ENCODE measurements at places on chromosomes 13 and 19.

GRCh38 chr13:61852116-61852619 is 436.5 kb upstream of the PCDH20 start:
- DNase-seq, result no peak

GRCh38 chr19:1848399-1849131 is at the start of gene REXO1:
TSS of gene REXO1 (minus strand) at chr19:1848483. CDS start at chr19:1848358, 125 bp downstream.
- DNase-seq, result peak; percentile 72

DNA sequence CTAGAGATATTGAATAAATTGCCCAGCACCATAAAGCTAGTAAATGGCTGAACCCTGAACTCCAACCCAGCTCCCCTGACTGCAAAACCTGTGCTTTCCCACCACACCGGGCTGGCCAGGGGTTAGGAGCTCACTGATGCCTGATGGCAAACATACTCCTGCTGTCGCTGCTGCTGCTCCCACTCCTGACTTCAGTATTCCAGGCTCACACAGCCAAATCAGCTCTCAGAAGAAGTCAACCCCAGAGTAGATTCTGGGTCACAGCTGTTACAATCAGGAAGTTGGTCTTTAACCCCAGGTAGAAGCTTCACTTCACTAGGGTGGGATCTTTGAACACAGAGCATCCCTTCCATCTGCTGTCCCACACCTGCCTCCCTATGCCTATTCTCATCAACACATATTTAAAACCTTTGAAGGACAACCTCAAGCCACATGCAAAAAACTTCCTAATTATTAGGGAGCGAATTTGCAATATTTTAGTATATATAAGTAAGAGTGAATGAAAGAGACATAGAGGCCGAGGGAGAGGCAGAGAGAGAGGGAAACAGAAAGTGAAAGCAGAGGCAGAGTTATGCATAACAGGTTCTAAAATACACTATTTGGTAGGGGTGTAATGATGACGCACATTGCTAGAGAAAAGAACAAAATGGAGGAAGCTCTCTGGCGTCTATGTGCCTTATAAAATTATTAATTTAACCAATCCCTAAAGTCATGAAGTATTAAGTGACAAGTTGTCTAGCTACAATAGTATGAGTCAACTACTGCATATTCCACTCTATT is 99.4 kb upstream of the SERP2 start:
- no peak for DNase-seq

GRCh38 chr19:46714444-46715106 is 2.3 kb downstream of the PRKD2 start:
- no peak for DNase-seq

Data from HFF-Myc (cell line).